Right forelimb (tissue), 1 donor: ENCODE measurements at places on chromosomes 6 and 20.
A peak's percentile ranks its signal among the peaks of the same experiment; 100 is the strongest.

DNA sequence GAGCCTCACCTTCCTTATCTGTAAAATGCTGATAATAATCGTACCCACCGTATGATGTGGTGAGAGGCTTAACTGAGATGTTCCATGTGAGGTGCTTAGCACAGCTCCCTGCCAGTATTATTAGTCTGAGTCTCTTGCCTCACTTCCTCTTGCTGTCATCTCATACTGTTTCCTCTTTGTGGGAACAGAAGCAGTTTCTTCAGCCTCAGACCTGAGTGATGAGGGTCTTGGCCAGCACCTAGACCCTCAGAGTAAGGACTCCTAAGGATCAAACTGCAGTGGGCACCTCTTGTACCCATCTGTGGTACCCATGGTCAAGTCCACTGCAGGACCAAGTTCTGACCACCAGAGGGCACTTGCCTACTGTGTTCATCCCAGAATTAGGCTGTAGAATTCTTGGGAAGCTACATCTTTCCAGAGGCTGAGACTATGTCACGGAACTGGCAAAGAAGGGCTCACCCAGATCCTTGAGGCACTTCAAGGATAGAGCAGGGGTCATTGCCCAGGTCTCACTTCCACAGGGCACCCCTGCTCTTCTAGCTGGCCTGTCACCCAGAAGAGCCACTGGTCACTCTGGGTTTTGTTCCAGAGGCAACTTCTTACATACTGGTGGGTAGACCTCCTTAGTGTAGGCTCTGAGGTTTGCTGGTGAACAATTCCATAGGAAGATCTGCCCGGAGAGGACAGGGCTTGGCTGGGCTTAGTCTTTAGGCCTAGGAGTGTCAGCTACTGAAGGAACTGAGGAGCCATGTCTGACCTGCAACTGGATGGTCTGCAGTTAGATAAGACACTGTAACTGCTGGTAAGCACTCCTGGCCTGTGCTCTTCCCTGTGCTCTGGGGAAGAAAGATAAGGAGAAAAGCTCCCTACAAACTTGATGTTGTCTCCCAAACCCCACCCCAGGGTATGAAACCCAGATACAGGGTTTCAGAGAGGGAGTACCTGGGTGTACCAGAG is 20.6 kb upstream of the SGK2 start:
- peak; percentile 70 for DNase-seq

DNA sequence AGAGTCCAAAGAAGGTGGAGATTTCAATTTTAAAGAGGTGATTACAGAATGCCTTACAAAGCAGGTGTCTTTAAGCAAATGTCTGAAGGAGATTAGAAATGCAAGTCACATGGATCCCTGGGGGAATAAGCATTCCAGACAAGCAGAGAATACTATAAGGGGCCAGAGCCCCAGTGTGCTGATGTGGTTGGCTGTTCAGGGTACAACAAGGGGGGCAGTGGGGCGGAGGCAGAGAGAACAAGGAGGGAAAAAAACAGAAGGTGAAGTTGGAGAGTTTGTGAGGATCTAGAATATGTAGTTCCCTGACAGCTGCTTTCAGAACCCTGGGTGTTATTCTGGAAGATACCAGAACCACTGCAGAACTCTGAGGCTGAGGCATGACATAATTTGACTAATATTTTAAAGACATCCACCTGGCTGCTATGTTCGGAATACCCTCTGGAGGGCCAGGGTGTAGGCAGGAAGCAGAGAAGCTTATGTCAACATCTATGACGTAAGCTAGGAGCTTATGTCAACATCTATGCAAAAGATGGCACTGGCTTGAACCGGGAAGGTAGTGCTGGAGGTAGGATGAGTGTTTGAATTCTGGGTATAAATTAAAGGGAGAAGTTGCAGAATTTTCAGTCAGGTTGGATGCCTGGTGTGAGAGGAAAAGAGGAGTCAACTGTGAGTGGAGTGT is 276.3 kb upstream of the AGPAT4 start:
- DNase-seq, result no peak

DNA sequence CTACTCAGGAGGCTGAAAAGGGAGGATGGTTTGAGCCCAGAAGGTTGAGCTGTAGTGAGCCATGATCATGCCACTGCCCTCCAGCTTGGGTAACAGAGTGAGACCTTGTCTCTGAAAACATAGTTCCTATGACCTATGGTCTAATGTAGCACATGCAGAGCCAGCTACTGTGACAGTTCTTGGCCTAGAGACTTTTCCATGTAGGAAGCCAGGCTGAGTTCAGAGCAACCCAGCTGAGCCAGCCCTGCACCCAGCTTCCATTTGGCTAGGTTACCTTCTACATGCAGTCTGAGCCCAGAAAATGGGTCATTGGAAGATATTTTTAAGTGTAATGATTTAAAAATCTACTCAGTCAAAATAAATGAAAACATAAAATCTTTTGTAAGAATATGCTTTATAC is 92.8 kb downstream of the FNDC1 start:
- no peak for DNase-seq

DNA sequence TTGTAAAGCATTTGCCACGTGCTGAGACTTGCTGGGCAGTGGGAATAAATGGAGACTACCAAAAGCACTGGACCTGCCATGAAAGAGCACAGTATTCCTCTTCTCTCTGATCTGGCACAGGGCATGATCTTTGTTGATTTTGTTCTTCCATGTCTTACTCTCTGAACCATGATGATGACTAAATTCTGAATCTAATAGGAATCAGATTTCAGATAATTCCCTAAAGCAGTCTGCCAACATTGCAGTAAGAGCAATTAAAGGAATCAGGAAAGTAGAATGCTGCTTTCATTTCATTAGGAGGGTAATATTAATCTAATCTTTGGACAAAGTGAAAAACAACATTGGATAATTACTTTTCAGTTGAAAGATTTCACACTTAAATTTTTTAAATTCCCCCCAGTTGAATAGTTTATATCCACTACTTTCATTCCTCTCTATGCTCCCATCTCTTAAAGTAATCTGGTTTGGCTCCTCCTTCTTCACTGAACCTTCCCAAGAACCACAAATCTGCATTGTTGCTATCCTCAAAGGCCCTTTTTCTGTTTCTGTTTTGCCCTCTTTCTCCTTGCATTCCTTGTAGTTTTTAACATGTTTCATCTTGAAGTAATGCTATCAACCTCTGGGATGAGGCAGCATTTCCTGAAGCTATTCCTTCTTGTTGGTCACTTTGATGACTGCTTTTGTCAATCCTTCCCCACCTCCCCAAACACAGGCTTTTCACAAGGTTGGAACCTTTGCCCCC is 243.2 kb upstream of the TENT5A start:
- no peak for DNase-seq

DNA sequence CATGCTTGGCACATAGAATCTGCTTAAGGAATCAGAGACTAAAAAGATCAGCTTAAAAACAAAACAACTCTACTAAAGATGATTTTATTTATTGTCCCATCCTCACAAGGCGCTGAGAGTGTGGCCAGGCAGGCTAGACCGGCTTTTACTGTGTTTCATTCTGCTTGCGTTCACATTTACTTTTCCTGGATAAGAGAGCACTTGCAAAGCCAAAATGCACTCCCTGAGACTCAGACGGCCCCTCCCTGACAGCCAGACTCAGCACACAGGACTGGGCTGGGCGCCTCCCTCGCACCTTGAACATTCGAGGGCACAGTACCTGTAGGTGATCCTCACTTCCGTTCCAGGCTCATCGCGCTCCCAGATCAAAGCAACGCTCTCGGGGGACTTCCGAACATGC is 10.2 kb downstream of the ACSS1 start:
- peak; percentile 24 for DNase-seq

GRCh38 chr6:158391276-158391675 is 79.0 kb downstream of the TULP4 start:
- DNase-seq, result no peak

DNA sequence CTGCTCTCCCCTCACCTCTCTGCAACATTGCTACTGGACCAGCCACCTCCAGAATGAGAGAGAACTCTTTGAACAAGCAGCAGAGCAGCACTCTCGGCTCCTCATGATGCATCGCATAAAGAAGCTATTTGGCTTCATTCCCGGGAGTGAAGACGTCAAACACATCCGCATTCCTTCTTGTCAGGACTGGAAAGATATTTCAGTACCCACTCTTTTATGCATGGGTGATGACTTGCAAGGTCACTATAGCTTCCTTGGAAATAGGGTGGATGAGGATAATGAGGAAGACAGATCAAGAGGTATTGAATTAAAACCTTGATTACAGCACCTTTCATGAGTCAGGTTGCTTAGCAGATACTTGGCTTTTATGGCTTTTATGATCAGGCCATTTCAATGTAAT is 4.3 kb downstream of the CALHM4 start:
- no peak for DNase-seq

DNA sequence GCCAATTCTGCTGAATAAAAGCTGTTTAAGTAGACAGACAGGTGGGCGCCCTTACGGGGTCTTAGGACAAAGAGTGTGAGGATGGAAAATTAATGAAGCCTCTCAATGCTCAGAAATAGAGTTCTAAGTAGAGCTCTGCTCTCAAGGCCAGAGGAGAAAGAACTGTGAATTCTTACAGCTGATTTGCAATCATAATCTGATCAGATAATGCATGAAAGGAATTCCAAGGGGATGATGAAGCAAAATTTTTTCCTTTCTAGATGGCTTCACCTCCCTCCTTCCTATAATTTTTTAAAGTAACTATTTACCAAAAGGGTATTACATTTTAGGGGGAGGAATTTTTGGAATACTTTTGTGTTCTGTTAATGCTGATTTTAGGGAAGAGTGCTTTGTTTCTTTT is 308.1 kb upstream of the HS3ST5 start:
- DNase-seq, result no peak

- no peak for DNase-seq
Measured at GRCh38 chr20:63405102-63405730, 44.1 kb upstream of the CHRNA4 start.

DNA sequence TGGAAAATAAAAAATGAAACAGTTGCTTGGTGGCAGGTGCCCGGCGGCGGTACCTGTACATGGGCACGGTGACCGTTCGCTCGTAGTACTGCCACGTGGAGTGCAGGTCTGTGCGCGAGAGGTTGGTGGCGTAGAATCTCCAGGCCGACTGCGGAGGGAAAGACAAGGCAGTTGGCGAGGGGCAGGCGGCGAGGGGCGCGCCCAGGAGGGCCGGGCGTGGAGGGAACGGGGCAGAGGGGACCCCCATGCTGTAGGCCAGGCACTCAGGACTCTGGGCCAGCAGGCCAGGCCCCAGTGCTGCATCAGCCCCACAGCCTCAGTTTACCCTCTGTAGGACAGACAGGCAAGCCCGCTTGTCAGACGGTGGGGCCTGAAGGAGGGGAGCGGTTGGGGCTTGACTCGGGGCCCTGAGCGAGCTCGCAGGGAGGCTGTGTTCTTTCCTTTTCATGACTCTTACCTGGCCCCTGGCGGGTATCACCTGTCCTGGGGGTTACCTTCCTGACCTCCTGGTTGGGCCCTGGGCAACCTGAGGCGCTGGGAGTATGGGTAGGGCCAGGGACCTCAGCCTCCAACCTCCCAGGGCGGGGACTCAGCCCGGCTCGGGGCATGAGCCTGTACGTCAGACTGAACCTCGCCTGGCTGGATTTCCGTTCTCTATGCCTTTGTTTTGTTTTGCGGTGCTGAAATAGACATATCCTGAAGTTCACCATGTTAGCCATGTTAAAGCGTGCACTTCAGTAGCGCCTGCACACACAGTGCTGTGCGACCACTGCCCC is 38.5 kb downstream of the KCNQ2 start:
- no peak for DNase-seq

DNA sequence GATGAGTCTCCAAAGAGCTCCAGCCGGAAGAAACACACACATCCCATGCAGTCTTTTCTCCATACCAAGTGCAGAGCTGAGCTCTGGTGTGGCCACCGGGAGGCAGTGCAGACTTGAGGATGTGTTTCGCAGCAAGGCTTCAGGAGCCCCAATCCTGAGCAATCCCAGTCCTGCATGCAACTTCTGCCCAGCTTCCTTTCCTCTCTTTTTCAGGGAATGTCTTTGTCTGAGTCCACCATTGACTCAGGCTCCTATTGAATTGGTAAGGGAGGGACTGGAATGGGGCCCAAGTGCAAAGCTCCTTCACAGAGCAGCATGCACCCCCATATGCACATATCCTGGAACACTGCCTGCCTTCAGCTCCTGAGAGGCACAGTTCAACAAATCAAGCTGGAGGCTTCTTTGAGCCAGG is 50.5 kb upstream of the ASIP start:
- peak; percentile 76 for DNase-seq

DNA sequence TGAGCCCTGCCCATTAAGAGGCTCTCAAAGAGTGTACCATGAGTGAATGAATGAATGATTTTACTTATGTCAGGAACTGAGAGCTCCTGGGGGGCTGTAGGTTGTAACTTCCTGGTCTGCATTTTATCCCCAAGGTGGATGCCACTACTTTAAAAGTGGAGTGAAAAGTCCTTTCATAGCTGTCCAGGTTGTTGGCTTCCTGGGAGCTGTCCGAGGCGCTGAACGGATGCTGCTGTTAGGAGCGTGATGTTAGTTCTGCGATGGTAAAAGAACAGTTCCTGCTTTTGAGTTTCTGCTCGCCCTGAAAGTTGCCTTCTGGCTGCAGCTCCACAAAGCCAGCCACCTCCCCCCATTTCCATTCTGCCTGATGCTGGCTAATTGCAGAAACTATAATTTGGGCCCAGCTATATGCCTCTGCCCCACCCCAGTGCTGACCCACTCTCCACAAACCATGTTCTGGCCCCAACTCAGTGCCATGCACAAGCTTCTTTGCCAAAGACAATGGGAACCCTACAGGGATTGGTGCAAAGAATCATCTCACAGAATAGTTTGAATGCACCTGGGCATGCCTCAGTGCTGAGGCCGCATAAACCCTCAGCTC is 330.9 kb upstream of the CDH4 start:
- peak; percentile 65 for DNase-seq

GRCh38 chr6:105204331-105204730 is 24.5 kb upstream of the POPDC3 start:
- no peak for DNase-seq

DNA sequence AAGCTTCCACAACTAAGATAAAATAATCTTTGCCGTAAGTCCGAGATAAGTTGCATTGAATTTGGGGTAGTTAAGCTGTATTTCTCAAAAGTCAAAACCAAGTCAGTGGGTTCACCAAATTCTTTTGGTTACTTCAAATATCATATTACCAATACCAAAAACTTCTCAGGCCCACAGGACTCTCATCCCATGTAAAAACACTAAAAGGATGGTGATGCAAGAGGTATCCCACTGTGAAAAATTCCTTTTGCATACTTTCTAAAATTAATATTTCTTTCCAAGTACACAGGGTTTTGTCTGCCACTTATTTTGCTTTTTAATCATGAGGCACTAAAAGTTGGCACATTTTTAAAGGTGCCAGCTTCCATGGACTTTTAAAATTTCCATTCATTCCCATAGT is 151.3 kb downstream of the GJA10 start:
- no peak for DNase-seq
